EH (cell line): ENCODE measurements at places on chromosomes 4 and X.

GRCh38 chrX:31057691-31058090, 14.2 kb downstream of the FTHL17 start:
- no peak for DNase-seq

- DNase-seq, result no peak
These were observed 45.3 kb upstream of the KCTD8 start for GRCh38 chr4:44493924-44494323.

DNA sequence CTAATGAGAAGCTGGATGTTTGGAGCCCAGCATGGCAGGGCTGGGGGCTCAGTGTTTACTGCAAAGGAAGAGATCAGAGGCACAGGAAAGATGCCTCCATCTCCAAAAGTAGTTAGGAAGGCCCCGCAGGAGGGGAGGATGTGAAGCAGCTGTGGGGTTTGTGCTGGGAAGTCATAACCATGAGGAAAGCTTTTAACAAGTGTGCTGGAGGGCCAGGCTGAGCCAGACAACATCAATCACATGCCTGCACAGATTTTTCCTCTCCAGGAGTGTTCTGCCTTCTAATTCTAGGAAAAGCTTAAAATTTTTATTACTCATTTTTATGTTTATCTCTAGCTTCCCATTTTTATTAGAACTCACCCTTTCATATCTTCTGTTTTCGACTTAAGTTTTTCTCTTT, 65.4 kb downstream of the GPR82 start:
- no peak for DNase-seq

DNA sequence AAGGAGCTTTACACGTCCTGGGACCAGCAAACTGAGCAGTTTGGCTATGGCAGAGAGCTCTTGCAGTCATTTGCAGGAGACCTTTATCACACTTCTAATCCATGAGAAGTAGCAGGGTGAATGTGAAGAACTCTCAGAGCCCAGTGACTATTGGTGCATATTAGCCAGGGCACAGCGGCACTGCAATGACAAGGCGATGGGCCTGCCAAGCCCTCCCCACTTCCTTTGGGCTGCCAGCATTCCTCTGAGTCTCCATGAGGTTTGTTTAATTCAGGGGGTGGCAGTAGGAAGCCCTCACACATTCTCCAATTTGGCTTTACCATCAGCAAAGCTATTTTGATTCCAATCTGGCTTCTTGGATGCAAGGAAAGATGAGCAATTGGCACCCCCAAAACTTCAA, 79.2 kb upstream of the TSPAN7 start:
- DNase-seq, result no peak

DNA sequence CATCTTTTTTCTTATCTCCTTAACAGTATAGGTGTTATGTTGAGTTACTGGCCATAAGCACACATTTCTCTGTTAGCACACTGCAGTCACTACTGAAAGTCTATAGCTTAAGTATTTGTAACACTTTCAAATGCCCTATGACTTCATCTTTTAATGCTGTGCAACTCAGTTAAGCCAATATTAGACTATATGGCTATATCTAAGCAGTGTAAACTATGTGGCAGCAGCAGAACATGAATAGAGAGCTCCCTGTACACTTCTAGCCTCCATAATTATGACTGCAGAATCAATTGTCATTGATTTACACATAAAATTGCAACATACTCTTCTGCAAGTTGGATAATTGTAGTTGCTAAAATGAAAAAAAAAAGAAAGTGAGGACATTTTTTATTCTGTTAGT, 250.3 kb downstream of the EPHA5 start:
- no peak for DNase-seq

GRCh38 chr4:55928846-55929245, 19.9 kb upstream of the CEP135 start:
- DNase-seq, result no peak

DNA sequence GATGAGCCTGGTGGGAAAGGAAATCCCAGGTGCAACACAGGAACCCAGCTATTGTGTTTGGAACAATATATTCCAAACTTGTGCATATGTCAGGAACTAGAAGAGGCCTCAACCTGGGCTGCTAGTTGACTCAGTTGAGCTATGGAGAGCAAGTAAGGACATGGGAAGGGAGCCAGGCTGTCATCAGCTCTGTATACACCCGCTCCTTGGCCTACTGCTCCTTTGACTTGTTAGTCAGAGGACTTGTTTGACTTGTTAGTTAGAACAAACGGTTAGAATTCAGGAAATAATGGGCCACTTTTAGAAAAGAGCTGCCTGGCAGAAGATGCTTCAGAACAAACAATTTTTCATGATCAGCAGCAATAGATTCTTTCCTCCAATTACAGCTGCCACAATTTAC, 76.4 kb downstream of the CBLL2 start:
- no peak for DNase-seq

GRCh38 chr4:152607178-152607577, 71.3 kb upstream of the FBXW7 start:
- no peak for DNase-seq

DNA sequence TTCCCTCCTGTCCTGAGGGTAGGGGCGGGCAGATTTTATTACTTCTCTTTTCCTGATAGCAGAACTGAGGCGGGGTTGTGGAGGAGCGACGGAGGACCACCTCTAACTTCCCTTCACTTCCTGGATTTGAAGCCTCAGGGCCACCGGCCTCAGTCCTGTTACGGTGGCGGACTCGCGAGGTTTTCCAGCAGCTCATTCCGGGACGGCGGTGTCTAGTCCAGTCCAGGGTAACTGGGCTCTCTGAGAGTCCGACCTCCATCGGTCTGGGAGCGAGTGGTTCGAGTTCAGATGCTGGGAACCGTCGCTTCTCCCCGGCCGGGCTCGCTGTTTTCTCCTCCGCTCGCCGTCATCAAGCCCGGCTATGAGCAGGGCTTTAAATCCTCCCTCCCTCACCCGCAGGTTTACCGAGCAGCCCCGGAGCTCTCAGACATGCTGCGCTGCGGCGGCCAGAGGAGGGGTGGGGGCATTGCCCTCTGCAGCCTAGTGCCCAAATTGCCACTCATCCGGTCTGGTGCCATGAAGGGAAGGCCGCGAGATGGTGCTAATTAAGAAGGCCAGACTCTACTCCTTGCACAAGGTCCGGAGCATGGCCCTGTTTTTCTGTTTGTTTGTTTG, 23.3 kb downstream of the HAND2 start:
- DNase-seq, result no peak

- DNase-seq, result no peak
These were observed 103.7 kb upstream of the SCML1 start for GRCh38 chrX:17633546-17633945.

GRCh38 chr4:22744478-22745062, 51.8 kb downstream of the GBA3 start:
- DNase-seq, result no peak

DNA sequence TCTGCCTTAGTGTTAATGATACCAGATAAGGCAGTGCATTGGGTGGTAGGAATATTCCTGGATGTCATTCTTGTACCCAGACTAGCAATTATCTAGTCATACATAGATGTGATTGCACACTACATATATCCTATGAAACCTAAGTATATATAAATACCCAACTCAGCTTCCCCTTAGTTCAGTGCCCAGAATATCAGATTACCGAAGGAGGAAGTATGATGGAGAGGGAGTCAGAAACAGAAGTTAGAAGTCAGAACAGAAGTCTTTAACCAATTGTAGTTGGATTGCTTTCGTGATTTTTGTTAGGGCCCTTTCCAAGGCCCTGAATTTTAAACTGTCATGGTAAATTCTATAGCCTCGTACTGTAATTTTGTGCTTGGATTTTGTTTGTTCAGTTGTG, 42.9 kb downstream of the MOB1B start:
- peak; percentile 26 for DNase-seq

GRCh38 chr4:80438016-80438415, 102.5 kb downstream of the CFAP299 start:
- no peak for DNase-seq

GRCh38 chrX:34810916-34811315, 131.7 kb upstream of the FAM47B start:
- DNase-seq, result no peak

DNA sequence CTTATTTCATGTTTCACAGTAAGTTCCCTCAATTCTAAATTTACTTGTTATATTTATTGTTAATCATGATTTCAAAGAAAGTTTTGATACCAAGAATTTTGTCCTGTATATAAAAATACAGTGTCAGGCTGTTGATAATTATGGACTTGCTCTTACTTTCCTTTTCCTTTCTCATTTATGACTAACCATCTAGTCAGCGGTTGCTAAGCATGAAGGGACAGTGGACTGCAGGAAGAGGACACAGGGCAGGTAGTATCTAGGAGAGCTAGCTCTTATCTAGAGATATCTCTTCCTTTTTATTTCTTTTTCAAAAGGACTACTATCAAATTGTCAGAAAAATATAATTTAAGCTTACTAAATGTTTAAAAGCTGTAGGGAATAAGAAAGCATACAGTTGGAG, 1.6 kb downstream of the OPRPN start:
- no peak for DNase-seq

GRCh38 chrX:132968296-132968949, 10.0 kb upstream of the HS6ST2 start:
- no peak for DNase-seq

GRCh38 chr4:27790911-27791310, 930.3 kb downstream of the STIM2 start:
- DNase-seq, result peak; percentile 51

GRCh38 chrX:85243761-85244449, at the start of the genes SATL1 and ZNF711:
TSS of gene SATL1 (minus strand) at chrX:85243779. CDS start at chrX:85108968, 134,811 bp downstream.
TSS of gene ZNF711 (plus strand) at chrX:85243991. CDS start at chrX:85247573, 3,582 bp downstream.
- DNase-seq, result peak; percentile 47

DNA sequence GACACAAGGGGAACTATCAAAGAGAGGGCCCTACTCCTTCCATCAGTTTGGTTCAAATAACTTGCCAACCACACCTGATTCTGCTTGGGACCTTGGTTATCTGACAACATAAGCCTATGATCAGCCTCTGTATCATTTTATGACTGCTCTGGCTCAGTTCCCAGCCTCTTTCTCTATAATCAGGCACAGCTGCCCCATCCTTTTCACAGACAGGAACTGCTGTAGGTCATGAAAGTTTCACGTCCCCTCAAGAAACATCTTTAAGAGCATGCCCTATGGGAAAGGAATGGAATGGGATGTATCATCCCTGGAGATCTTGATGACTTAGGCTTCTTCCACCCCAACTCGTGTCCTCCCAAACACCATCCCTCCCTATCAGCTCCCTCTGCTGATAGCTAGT, 243.4 kb downstream of the AR start:
- DNase-seq, result peak; percentile 81

- peak; percentile 21 for DNase-seq
These were observed 290.6 kb upstream of the KLF3 start for GRCh38 chr4:38373375-38373774.

DNA sequence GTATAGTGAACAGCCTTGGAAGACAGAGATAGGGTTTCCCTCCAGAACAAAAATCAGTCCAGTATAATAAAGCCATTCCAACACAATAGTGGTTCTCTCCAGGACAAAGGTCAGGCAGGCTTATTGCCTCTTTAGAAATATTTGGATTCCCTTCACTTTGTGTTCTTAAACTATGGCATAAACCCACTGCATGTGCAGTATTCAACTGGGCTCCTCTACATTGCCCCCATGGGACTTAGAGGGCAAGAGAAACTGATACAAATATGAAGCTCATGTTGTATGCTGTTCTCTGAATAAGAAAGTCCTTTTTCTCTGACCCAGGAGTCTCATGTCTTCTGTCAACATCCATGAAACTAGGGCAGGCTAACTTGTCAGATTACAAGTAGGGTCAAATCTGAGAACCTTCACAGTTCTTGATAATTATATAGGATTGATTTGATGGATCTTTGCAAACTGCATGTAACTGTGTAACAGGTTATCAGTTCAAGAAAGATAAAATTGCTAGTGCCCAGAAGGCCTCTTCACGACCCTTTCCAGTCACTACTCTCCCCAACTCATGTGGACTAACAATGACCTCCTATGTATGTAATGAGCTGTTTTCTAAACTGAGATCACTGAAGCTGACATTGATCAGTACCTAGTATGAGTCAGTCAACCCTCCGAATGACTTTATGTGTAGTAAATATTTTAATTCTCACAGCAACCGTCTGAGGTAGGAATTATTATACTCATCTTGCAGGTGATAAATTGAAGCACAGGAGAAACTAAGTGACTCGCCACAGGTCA, 31.9 kb upstream of the FAM9C start:
- DNase-seq, result no peak

DNA sequence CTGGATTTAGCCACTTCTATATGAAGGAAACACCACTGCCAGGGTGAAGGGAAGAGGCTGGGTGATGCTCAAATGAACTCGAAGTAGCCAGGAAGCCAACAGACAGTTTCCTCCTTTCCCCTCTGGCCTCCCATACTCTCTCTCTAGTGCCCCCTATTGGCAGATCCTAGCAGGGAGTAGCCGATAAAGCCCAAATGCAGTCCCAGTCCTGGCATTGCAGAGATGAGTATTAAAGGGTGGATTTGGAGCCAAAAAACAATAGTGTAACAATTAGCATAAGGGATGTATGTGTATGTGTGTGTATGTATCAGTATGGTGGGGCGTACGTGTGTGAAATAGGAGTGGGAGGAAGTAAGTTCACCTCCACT, 213.8 kb upstream of the LDB2 start:
- DNase-seq, result no peak

DNA sequence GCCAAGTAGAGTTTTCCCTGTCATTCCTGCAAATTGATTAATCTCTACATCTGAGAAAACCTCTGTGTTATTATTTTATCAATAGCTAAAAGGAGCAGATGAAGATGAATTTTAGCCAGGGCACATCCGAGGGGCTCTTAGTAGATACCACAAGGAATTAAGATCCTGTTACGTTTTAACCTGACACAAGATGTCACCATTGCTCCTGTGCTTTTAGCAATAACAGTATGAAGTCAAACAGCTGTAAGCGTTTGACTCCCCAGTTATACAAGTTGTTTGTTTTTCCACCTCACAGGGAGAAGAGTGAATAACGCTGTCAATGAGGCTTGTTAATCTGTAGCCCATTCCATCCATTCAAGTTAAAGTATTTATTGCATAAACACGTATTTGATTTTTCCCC, 76.0 kb upstream of the AP1S2 start:
- peak; percentile 48 for DNase-seq

DNA sequence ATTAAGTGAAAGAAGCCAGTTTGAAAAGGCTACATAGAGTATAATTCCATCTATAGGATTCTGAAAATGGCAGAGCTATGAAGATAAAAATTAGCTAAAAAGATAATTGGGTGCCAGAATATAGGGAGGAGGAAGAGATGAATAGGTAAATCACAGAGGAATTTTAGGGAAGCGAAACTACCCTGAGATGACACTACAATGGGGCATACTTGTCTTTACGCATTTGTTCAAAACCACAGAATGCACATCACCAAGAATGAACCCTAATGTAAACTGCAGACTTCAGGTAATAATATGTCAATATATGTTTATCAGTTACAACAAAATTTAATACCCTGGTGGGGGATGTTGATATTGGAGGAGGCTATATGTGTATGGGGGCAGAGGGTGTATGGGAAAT, 1342.9 kb downstream of the ADGRL3 start:
- DNase-seq, result no peak

GRCh38 chrX:37677765-37678164, 7.8 kb upstream of the XK start:
- DNase-seq, result no peak
